ENCODE measurements at places on chromosomes 11 and 22. TPM values are rescaled to one million over a fixed set of nuclear protein-coding genes. Genes with fewer than 3 reads are reported as not detected.

DNA sequence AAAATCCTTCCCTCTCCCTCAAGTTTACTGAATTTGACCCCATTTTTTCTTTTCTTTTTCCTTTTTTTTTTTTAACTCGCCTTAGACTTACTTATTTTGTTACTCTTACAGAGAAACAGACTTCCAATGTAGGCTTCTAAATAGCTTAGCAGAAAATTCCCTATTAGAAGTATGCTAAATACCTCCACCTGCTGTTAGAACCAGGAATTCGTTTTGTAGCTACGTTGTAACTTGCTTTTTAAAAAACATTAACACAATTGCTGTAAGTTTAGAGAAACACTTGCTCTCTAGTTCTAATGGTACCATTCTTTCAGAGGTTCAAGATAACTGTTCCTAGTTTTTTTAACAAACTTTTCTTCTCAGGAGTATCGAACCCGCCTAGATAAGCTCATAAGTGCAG, 324.2 kb downstream of the DCDC1 start:
- H3K27me3 ChIP-seq: no peaks in the 10 kb centered on the region
- H3K4me1 ChIP-seq: no peaks in the 10 kb centered on the region
- no peaks in the 10 kb centered on the region for H3K36me3 ChIP-seq
- no peak for DNase-seq

DNA sequence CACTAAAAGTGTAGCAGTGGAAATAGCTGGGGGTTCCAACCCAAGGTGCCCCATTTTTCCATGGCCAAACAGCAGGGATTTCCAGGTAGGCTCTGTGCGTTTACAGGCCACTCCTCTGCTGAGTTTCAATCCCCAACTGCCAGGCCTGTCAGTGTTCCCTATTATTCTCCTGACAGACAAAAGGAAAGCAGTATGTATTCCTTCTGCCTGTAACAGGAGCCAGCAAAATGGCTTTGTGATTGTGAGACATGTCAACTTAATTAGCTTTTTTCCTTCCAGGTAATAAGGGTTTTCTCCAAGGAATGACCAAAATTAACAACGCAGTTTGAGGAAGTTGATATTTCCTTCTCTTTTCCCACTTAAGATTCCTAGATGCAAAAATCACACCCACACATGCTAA, 277.1 kb upstream of the MPPED2 start:
- H3K4me3 ChIP-seq: no peak overlapping the region
- DNase-seq: no peak
- no peaks in the 10 kb centered on the region for H3K4me1 ChIP-seq
- no peaks in the 10 kb centered on the region for H3K27me3 ChIP-seq

DNA sequence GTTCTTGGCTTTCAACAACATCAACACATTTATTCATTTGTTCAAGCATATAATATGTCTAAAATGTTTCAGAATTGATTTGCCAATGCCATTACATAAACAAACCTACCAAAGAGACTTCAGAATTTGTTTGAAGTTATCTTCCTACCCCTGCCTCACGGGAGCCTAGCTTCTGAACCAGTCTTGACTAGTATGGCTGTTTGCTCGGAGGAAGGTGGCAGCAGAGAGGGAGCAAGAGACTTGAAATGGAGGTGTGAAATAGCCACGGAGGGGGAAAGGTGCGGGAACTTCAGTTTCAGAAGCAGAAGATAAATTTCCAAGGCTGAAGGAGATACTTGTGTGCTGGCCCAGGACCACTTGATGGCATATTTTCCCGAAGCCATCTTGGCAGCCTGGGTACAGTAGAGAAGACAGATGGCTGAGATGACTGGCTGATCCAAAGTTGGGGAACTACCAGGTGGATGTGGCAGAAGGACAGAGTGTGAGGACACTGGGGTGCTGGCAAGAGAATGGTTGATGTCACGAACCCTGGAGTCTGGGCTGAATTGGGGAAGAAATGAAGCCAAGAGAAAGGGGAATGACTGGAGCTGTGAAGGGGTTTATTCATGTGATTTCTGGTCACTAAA, 14.0 kb upstream of the MTCH2 start:
- no peaks in the 10 kb centered on the region for H3K27me3 ChIP-seq
- H3K4me3 ChIP-seq: no peak overlapping the region
- no peak for DNase-seq
- H3K36me3 ChIP-seq: no peaks in the 10 kb centered on the region
- no peak overlapping the region for H3K27ac ChIP-seq

DNA sequence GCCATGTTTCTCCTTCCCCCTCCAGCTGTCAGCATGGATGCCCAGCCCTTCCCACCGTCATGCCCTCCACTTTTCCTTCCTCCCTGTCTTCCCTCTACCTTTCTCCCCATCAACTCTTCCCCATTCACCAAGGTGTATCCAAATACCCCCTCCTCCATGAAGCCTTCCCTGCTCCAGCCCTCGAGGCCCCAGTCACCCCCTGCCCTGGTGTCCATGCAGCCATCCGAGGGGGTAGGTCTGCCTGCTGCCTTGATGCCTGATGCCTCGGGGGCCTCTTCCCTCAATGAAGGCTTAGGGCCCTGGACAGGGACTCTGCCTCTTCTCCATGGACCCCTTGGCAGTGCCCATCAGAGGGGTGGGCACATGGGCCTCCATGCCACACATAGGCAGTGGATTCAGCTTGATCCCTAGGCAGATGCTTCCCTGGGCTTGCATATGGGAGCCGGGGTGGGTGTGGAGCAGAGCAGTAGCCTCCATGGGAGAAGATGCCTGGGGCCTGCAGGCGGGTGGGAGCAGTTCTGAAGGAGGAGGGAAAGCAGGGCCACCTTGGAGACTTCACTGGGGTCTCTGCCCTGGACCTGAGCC, 795.8 kb downstream of the BRD1 start:
- H3K36me3 ChIP-seq: no peaks in the 10 kb centered on the region
- DNase-seq: no peak
- no peaks in the 10 kb centered on the region for H3K27me3 ChIP-seq
- H3K4me1 ChIP-seq: no peaks in the 10 kb centered on the region

DNA sequence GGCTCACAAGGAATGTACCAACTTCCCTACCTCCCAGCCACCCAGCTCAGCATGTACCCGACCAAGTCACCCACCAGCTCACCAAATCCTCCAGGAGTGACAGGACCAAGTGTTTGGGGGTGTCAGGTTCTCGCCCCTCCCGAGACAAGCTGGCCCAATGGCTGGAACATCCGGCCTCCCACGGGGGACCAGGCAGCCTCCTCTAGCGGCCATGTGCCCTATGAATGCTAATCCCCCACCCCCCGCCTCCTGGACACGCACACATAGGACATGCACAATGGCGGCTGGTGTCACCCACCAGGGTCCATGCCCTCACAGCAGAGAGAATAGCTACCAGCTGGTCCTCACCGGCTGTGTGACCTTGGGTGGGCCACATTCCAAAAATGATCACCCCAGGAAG, 151.0 kb downstream of the MN1 start:
- no peak overlapping the region for H3K27ac ChIP-seq
- H3K4me1 ChIP-seq: peaks cover 7% of the 10 kb centered on the region
- no peaks in the 10 kb centered on the region for H3K27me3 ChIP-seq

- no peaks in the 10 kb centered on the region for H3K27me3 ChIP-seq
- H3K4me3 ChIP-seq: no peak within 1 kb of the TSS
- no peak for DNase-seq
- H3K4me1 ChIP-seq: no peaks in the 10 kb centered on the region
- no peak within 1 kb of the TSS for H3K27ac ChIP-seq
Observed at GRCh38 chr11:125745979-125746378, at the start of gene PATE1. Gene PATE1, plus strand, starts transcription at chr11:125746279. Its CDS starts 26 bp downstream, at chr11:125746305.

Gene INSC
- not detected for total RNA-seq

Data from thoracic aorta (tissue), 2 donors.